ENCODE measurements at places on chromosomes 1 and 21.

- peak; percentile 44 for DNase-seq
Observed at GRCh38 chr1:23657659-23658275, 33.8 kb upstream of the RPL11 start.

- DNase-seq = no peak
Observed at GRCh38 chr1:193754732-193755427, 568.5 kb upstream of the B3GALT2 start.

GRCh38 chr1:211601982-211602670, 23.2 kb upstream of the SLC30A1 start:
- no peak for DNase-seq

DNA sequence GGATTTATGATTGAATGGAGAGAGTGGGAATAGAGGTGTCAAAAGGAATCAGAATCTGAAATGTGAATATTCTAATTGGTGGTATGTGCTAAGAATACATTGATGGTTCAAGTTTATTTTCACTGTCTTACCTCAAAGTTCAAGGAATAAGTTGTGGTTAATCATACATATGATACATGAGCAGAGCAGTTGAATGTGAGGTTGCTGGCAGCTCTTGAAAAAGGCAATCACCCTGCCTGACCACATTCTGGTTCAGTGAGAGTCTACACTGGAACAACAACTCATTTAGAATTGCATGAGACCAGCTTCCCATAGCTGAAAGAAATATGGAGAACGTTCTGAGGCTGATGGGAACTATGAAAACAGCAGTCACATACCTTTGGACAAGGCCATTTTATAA, 68.3 kb upstream of the ARHGAP29 start:
- no peak for DNase-seq

DNA sequence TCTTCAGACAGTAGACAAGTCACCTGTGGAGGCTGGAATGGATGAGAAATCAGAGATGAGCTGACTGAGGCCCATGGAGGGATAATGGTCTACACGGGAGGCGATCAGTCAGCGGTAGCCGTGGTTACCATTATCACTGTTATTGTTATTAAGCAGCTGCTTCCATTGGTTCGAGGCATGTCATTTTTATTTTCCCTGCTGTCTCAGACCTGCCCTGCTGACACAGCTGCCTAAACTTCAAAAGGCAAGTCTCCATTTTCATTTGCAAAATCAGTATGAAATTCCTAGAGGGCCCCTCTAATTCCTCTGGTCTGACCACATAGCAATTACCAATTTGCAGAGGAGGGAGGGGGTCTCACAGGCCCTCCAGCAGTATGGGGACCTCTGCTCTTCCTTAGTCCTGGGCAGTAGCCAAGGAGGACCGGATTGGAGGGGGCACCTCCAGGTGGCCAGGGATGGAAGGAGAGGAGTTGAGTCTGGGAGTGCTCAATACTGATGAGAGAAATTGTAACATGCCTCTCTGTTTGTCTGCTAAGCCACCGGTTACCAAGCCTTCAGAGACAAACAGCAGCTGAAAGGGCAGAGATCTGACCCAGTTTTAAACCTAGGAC, 184.2 kb downstream of the TRABD2B start:
- DNase-seq = no peak

DNA sequence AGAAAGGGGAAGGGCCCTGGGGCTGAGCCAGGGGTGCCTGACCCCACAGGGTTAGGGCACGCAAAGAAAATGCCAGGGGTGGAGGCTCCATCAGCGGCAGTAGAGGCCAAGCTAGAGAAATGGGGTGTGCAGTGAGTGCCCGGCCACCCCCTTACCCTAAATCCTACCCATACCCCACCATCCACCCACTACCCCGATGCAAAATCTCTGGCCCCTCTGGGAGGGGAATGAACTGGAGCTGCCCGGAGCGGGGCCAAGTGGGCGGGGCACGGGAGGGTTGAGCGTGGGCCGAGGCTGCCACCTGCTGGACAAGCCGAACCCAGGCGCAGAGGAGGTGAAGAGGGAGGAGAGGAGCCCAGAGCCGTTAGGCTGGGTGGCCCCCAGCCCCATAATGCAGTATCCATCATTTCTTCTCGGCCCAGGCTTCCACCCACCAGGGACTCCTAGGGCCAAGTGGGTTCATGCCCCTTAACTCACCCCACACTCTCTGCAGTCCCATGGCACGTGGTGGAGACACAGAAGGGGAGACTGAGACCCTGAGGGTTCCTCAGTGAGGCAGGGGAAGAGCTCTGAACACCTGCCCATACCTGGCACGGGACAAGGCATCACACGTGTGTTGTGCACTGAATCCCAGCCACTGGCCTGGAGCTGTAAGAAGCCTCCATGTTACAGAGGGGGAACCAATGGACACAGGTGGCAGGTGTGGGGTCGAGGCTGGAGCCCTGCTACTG, 1.4 kb upstream of the C1QC start:
- DNase-seq = peak; percentile 32

DNA sequence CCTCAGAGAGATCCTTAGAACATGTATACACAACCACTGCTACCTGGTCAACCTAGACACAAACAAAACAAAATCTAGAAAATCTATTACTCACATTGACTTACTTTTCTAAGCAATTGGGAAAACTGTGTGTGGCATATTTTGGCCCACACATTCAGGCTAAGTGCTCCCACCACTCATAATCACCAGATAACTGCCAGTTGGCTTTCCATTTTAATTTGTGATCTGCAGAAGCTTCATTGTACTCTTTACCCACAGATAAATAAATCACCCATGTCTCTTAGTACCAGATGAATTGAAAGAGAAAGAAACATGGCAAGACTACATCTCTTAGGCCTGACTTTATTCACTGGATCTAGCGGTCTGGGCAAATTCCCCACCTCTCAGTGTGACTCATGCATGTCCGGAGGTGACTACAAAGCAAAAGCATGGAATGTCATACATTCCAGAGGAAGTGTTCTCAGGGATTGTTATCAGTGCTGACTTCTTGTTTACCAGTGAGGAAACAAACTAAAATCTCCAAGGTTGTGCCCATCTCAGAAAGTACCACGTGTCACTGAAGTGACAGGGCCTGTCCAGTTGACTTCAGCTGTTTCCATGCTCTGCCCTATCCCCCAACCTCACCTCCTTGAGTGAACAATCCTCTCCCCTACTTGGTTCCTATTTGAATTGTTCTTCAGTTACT, 52.4 kb upstream of the BCL10 start:
- DNase-seq = no peak

- DNase-seq = no peak
Observed at GRCh38 chr1:14910984-14911721, 242.4 kb upstream of the TMEM51 start.

GRCh38 chr1:183273300-183273699, 87.2 kb downstream of the LAMC2 start:
- no peak for DNase-seq

DNA sequence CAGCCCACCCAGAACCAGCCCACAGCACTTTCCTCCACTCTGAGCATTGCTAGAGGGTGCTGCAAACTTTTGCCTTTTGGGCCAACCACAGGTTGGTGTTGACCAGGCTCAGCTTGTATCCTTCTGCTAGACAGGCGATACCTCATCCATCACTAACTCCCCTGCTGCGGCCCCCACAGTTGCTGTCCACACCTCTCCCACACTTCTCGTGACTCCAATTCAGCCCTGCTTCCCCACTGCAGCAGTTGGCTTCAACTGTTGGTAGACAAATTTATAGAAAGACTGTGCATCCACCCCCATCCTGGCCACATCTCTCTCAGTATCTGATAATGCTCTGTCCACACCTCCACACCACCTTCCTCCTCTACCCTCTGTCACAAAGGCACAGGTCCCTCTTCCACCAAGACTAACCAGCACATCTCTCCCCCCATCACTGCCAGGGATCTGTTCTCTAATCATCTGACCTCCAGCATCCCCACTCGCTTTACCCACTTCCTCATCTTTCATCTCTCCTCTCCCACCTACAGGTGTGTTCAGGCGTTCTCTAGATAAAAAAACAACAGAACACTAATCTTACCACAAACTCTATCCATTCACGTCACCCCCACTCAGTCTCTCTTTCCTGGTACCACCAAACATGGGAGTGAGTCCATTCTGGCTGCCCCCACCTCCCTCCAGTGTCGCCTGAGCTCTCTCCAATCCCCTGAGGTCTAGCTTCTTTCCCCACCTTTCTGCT, 15.8 kb upstream of the SLC25A44 start:
- DNase-seq = no peak

DNA sequence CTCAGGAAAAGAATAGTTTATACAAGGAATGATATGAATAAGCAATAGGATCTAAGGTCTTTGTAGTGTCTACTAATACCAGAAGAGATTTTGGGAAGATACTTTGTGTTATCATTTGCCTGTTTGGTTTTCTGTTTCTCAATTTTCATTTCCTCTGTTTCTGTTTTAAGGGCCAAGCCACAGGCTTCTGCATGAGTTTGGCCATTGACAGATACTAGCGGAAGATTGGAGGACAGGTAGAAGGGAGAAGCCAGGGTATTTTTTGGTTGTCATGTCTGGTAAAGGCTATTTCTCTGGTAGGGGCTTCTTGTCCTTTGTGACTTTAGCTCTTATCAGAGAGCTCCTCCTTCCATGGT, 51.4 kb downstream of the HS2ST1 start:
- DNase-seq = no peak

GRCh38 chr1:2320760-2321667, 70.3 kb downstream of the MORN1 start:
- no peak for DNase-seq

GRCh38 chr1:180581635-180582039, 22.9 kb downstream of the OVAAL start:
- DNase-seq = no peak

DNA sequence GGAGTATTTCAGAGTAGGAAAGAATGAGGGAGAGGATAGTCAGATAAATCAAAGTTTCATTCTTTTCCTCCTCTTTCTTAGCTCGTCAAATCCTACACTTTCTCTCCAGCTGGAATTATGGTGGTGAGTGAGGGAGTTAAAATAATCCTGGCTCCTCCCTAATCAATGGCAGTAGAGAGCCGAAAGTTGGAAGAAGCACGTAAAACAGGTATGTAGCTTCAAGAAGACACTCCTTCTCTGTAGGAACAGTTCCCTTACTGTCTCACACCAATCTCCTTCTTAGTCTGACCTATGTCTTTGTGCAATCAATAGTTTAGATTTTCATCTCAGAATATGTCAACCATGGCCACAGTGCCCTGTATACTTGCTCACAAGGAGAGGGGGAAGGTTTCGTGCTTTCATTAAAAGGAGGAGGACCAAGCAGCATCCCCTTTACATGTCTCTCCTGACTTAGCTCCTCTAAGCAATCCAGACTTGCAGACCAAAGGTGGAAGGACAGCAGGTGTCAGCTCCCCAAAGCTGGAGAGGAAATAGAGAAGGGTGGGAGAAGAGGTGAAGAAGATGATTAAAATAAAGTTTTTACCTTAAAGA, 878 bp downstream of the MINDY1 start:
- no peak for DNase-seq

- DNase-seq = no peak
Observed at GRCh38 chr1:173241528-173242347, 34.6 kb upstream of the TNFSF4 start.

- peak; percentile 7 for DNase-seq
Observed at GRCh38 chr1:30929135-30929889, 20.8 kb upstream of the SDC3 start.

GRCh38 chr1:7497107-7497637, 273.9 kb upstream of the VAMP3 start:
- no peak for DNase-seq

DNA sequence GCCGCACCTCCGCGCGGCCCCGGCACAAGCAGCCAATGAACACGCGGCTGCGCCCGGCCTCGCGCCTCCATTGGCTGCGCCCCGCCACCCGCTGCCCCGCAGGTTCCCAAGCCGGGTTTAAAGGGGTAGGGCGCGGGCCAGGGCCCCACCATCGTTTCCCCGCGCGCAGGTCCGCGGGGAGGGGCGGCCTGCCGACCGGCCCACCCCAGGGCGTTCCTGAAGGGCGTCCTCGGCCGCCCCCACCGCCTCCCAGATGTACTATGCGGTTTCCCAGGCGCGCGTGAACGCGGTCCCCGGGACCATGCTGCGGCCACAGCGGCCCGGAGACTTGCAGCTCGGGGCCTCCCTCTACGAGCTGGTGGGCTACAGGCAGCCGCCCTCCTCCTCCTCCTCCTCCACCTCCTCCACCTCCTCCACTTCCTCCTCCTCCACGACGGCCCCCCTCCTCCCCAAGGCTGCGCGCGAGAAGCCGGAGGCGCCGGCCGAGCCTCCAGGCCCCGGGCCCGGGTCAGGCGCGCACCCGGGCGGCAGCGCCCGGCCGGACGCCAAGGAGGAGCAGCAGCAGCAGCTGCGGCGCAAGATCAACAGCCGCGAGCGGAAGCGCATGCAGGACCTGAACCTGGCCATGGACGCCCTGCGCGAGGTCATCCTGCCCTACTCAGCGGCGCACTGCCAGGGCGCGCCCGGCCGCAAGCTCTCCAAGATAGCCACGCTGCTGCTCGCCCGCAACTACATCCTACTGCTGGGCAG, at the start of gene OLIG1:
OLIG1 (plus strand) TSS at position 148 of the 750 bp plus-strand sequence; CDS start at position 254, 106 bp downstream.
- DNase-seq = no peak

All from NCI-H187 (cell line).